AG09309 (cell line): ENCODE measurements at places on chromosomes 7 and 10.

DNA sequence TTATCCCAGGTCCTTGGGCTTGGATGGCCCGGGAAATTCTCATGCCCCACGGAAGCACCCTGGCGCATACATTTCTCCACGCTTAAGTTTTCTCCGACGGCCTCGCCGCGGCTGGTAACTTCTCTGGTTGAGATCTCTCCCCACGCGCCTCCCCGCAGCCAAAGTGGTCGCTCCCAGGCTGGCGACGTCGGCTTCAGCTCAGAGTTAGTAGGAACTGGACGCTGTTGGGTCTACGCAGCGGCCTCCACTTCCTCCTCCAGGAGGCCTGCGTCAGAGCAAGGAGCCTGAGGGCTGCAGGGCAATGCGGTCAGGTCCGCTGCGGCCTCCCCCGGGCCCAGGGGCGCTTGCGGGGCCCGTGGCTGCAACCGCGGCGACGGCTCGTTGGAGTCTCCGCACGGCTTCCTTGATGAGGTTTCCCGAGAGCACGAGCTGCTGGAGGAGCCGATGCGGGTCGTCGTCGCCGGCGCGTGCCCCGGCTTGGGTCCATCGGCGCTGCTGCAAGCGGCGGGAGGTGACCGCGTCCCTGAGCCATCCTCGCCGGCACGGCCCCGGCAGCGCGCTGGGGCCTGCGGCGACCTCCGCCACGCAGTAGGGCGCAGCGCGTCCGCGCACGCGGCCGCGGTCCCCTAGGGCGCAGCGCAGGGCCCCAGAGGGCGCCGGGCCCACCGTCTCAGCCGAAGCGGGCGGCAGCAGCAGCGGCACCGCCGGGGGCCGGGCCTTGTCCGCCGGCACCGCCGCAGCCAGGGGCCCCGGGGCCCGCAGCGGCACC lies 744 bp downstream of the FRAT2 start:
- DNase-seq = no peak

- DNase-seq = no peak
Observed at GRCh38 chr10:119852822-119853221, 19.8 kb downstream of the MCMBP start.

GRCh38 chr7:51310131-51310583 lies 6.5 kb downstream of the COBL start:
- no peak for DNase-seq

GRCh38 chr10:132562916-132563456 lies 25.4 kb downstream of the INPP5A start:
- DNase-seq = no peak

DNA sequence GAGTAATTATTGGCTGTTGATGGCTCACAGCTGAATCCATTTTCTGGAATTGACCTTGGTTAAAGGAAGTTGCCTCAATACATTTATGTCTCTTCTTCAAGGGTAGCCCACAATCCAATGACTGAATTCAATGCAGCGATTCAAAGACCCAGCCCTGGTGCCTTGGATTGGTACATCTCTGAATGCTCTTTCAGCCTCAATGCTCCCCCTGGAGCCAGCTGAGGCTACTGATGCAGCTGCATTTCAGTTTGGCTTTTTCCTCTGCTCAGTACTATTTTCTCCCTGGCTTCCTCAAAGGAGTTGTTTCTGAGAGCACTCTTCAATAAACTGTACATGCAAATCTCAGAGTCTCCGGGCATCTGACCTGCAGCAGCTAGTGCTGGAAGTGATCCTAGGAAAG lies 633 bp upstream of the EBLN1 start:
- no peak for DNase-seq

- no peak for DNase-seq
Observed at GRCh38 chr7:25288556-25289307, 60.4 kb upstream of the NPVF start.

- DNase-seq = peak; percentile 82
Observed at GRCh38 chr10:114697061-114697598, 39.1 kb upstream of the ABLIM1 start.
